OCI-M1 (cell line): ENCODE measurements at places on chromosomes 3 and 15.

DNA sequence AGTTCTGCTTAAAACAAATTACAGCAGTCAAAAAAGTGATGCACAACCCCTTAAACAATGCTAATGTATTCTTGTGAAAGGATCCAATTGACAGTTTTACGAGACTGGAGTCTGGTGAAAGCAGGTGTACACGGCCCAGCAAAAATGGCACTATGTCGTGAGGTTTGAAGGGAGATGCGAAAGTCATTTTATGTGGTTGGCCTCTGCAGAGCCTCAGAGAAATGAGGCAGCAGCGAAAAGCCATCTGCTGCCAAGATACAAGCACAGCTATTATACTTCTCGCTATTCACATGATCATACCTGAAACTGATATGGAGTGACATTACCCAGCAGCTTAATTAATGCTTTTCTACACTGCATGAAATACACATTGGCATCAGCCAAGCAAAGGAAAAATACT lies 36.4 kb downstream of the MECOM start:
- no peak for DNase-seq

DNA sequence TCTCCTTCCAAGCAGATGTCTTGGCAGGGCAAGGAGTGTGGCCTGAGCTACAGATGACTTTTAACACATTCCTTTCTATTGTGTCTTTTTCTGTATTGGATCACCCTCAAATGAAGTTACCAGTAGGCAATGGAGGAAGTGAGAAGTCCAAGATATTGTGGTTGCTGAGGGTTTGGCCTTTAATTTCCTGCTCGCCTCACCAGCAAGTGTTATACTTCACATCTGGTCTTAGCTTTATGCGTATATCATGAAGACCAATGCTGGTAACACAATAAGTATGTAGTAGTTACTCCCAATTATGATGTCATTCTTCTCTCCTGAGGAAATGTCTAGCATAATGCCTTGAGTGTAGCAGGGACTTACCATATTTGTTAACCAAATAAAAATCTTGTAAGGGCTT lies 179.9 kb downstream of the ZIC1 start:
- peak; percentile 9 for DNase-seq

DNA sequence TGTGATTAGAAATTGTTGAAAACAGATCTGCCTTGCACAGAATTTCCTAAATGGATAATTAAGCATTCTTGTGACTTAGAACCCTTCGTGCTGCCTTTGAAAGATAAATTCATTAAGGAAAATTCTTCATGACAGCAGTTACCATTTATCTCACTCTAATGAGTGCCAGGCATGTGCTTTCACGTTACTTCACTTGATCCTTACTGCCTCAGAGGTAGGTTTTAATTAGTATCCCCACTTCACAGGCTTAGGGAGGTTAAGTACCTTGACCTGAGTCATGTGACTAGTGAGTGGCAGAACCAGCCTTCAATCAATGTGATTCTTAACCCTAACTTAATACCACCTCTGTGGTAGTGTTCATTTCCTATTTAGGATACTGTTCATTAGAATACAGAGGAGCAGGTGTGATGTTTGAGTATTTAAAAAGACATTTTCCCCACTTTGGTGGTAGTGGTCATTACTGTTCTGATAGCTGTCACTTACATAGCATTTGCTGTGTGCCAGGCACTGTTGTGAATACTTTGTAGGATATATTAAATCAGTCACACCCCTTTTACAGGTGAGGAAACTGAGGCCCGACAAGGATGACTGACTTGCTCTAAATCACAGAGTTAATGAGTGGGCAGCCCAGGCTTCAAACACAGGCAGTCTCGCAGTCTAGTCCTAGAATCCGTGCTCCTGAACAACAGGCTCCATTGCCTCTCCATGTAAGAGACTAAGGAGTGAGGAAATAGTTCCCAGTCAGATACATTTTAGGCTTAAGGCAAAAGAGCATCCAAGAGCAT lies 57.9 kb downstream of the RLBP1 start:
- DNase-seq = no peak

DNA sequence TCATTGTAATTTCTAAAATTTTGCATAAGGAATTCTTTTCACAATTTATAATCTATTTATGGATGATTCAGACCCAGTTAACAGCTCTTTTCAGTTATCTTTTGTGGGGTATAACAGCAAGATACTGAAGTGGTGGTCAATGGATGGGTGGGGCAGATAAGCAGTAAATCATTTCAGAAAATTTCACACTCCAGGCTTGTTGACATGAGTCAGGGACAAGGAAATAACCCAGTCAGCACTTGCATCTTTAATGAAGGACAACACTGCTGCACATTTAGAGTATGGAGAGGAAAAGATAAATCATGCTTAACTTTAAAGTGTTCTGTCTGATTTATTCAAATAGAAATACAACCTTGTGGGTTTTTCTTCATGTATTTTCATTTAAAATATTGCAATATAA lies 181.6 kb downstream of the ROBO1 start:
- DNase-seq = peak; percentile 37
